ENCODE measurements at places on chromosomes 3 and 15. TPM values are rescaled to one million over a fixed set of nuclear protein-coding genes. Genes with fewer than 3 reads are reported as not detected.

GRCh38 chr3:132273036-132273435 is 44.2 kb upstream of the ACP3 start:
- no peaks in the 10 kb centered on the region for H3K36me3 ChIP-seq
- no peaks in the 10 kb centered on the region for H3K4me1 ChIP-seq
- peaks cover 2% of the 10 kb centered on the region for H3K27me3 ChIP-seq

- no peaks in the 10 kb centered on the region for H3K4me1 ChIP-seq
- no peaks in the 10 kb centered on the region for H3K27me3 ChIP-seq
- H3K27ac ChIP-seq = no peak overlapping the region
- DNase-seq = no peak
- H3K36me3 ChIP-seq = no peaks in the 10 kb centered on the region
Measured at GRCh38 chr3:12773030-12773709, 14.1 kb upstream of the TMEM40 start.

GRCh38 chr3:177448987-177449359 is 251.7 kb upstream of the TBL1XR1 start:
- H3K27ac ChIP-seq = peak overlapping the region; percentile 62
- no peaks in the 10 kb centered on the region for H3K36me3 ChIP-seq
- DNase-seq = no peak

Gene FMN1
- 3.9 TPM for total RNA-seq

- H3K4me3 ChIP-seq = no peak overlapping the region
- no peaks in the 10 kb centered on the region for H3K4me1 ChIP-seq
- no peak overlapping the region for H3K27ac ChIP-seq
Measured at GRCh38 chr3:116038968-116039650, 406.2 kb downstream of the LSAMP start.
